ENCODE measurements at places on chromosomes 1 and 21.

DNA sequence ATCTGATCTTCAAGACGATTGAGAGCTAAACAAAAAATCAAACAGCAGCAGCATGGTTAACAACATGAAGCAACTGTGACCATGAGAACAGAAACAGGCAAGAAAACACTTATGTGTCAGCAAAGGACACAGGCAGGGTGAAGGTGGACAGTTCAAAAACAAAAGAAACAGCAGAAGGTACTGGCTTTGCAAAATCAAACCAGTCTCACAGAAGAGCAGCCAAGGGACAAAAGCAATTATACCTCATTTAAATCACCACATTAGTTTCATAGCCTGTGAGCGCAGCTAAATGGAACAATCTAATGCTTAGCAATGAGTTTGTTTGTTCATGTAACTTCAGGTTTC, 59.1 kb downstream of the CAPN2 start:
- no peak for DNase-seq

DNA sequence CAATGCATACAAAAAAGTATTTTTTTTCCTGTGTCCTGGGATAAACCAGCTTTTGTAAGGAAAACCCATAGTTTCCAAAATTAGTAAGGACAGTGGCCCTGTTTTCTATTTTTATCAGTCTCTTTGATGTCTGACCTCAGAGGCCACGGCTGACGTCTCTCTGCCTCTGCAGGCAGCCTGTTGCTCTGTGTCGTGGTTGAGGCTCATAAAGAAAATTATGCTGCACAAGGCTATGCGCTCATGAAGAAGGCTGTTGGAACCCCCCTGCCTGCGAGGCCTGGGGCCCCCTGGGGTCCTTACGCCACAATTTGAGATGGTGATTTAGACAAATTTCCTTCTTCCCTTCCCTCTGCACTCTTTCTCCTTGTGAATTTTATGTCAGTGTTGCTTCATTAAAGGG, 48.9 kb downstream of the AGPAT3 start:
- no peak for DNase-seq

- DNase-seq, result no peak
Measured at GRCh38 chr1:46942086-46942485, 810 bp upstream of the CYP4A11 start.

DNA sequence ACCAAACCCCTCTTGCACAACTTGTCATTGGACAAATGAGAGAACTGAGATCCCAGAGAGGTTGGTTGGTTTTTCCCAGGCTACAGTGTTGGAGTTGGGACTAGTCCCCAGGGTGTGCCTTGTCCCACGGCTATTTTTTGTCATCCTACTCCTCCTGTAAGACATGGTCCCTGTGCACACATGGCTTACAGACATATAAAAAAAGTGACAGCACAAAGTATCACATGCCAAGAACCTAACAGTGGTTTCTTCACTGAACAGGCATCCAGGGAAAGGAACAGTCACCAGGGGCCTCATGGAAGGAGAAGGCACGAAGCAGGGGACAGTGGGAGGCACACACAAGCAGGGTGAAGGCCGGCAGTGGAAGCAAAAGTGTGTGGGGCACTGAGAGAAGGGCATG, 36.5 kb downstream of the SERBP1 start:
- DNase-seq, result no peak

DNA sequence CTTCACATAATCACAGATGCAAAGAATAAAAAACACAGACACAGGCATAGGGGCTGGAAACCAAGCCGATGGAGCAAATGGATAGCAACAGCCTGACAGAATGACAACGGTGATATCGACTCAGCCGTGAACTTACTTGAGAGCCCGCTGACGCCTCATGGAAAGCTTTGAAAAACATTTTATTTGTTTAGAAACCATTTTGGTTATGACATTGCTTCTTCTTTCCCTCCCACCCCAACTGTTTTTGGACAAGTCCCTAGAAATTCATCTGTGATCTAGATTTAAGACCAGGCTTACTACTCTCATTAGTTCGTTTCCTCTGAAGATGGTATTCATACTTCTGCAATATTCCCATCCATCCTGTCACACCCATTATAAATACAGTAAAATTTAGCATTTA, 44.9 kb downstream of the PCSK9 start:
- no peak for DNase-seq

- DNase-seq, result no peak
Measured at GRCh38 chr1:240295811-240296210, 204.1 kb downstream of the FMN2 start.

DNA sequence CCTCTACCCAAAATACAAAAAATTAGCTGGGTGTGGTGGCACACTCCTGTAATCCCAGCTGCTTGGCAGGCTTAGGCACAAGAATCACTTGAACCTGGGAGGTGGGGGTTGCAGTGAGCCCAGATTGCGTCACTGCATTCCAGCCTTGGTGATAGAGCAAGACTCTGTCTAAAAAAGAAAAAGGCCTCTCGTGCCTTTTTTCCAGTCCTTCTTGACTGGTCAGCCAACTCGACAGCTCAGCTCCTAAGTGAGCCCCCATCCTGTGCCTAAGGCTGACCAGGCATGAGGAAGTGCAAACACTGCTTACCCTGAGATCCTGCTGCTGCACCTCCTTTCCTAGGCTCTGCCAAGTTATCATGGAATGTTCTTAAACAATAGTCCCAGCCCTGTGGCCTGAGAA, 10.1 kb upstream of the PROK1 start:
- no peak for DNase-seq

DNA sequence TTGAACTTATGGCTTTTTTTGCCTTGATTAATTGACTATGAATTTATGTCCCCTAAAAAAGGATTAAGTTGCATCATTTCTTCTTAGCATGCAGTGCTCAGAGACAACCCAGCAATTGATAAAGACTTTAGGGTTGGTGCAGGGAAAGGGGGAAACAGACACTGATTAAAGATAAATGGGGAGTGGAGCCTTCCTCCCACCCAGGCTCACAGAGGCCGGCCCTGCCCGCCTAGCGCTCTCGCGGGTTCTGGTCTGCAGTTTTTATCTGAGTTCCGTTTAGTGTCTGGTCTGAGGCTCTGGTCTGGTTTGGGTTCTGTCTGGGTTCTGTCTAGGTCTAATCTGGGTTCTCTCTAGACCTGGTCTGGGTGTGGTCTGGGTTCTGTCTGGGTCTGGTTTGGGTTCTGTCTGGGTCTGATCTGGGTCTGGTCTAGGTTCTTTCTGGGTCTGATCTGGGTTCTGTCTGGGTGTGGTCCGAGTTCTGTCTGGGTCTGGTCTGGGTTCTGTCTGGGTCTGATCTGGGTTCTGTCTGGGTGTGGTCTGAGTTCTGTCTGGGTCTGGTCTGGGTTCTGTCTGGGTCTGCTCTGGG, 48.1 kb downstream of the ABCG1 start:
- DNase-seq, result no peak

GRCh38 chr1:117534995-117535467, 70.8 kb upstream of the TENT5C start:
- no peak for DNase-seq

DNA sequence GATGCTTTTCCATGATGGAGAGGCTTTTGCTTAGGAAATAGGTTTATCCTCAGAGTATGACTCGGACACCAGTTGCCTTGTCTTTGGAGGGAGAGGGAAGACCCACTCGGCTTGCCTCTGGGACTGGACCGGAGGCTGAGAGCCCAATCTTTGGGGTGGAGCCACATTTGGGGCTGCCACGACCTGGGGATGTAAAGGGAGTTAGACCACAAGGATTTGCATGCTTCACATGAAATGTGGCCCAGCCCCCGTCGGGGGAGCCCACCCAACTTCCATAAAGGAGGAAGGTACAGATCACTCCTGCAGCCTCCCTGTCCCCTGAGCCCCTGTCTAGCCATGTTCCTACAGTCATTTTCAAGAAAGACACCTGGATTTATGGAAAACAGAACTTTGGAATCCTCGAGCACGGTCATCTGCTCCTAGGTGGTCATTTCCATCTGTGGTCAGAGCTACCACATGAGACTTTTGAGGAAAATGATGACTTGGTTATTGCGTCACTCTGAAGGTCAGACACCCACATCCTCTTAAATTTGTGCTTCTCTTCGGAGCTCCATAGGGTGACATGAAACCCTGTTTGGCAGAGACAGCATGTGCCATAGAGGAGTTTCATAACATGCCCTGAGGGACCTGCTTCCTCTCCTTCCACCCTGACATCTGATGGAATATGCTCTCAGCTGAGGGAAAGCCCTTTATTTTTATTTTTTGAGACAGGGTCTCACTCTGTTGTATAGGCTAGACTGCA, 99.4 kb upstream of the SLC45A1 start:
- DNase-seq, result no peak

DNA sequence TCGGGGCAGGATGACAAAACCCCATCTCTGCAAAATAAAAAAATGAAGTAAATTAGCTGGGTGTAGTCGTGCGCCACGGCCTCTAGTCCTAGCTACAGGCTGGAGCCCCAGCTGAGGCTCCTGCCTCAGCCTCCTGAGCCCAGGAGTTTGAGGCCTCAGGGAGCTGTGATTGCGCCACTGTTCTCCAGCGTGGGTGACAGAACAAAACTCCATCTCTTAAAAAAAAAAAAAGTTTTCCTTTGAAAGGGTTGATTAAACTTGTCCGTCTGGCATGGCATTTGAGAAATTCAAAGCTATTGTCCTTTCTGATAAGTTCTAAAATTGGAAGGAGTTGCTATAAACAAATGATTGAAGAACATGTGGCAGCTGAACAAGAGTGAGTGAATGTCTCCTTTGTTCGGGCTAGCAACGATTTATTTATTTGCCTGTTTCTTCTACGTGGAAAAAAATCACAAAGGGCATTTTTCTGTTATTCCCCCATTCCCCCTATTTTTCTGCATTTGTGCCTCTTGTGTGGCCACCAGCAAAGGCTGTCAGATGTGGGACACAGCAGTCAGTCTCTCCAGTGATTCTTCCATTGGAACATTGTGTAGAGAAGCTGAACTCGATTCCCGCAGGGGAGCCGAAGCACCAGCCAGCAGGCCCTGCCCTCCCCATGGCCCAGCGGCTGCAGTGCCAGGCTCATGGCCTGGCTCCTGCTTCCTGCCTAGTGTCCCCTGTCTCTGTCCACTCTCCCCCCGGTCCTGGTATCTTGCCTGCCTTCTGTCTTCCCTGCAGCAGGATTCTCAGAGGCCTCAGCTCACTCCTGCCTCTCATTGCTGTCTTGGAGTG, 21.5 kb upstream of the PWP2 start:
- DNase-seq, result no peak

DNA sequence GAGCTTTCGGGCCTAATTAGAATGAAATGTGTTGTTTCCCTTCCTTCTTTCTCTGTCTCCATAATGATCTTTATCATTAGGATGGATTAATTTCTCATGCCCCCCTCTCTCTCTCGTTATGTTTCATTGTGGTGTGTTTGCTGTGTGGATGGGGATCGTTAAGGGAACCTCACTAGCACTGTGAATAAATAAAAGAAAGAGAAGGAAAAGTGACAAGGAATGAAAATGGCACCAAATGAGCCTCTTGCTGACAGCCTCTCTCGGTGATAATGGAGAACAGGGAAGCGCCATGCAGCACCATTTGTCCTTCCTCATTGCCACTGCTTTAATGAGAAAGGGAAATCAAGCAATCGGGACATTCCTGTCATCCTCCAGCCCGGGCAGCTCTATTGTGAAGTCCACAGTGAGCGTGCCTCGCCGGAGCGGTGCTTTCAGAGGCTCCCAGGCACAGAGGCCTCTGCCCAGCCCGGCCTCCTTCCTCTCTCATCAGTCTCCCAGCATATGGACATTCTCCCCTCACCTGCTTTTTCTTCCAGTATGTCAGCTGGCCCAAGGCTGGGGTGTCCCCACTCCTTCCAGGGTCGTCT, 265.7 kb upstream of the TMEM51 start:
- DNase-seq, result no peak

DNA sequence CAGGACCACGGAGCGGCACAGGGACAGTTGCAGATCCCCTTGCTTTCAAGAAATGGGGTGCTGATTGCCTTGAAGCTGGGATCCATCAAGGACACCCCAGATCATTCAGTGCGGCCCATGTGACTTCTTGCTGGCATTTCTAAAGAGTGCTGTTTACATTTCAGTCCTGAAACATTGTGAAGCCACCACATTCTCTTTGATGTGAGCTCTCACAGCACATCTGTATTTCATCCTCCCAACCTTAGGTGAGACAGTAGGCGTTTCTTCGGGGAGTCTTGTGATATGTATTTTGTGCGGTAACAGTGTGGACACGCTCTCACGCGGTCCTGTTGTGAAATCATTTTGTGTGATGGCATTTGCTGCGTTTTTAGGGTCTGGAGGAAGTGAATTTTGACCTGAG, 57.2 kb downstream of the CACHD1 start:
- no peak for DNase-seq

- no peak for DNase-seq
Measured at GRCh38 chr1:11229203-11229602, 33.1 kb downstream of the MTOR start.

DNA sequence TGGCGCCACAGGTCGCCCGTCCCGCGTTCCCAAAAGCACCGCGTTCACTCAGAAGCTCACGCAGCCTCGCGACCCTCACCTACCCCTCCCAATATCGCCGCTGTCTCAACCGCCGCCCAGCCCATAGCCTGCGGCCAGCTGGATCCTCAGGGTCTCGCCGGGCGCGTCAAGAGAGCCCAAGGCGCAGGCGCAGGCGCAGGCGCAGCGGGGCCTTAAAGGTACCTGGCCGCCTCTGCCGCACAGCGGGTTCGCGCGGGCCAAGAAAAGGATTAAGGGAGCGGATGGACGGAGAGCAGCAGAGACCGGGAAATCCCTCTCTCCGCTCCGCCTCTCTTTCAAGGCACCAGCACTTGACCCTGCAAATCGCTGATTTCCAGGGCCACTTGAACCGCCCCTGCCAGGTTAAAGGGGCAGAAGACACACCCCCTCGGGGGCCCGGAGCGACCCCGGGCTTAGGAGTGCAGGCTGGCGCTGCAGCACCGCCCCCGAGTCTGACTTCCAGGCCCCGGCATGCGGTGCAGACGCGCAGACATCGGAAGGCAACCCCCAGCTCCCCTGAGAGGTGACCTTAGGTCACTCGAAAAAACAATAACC, at the start of gene NBPF20:
Gene NBPF20, minus strand, starts transcription at position 168 of the 594 bp plus-strand sequence. CDS start 20,331 bp downstream, outside the sequence.
- DNase-seq, result peak; percentile 5

- DNase-seq, result no peak
Measured at GRCh38 chr1:147591261-147591891, 50.1 kb downstream of the BCL9 start.

GRCh38 chr1:2861988-2862813, 60.7 kb upstream of the TTC34 start:
- no peak for DNase-seq

GRCh38 chr1:24149866-24150233, 6.9 kb upstream of the IL22RA1 start:
- no peak for DNase-seq

DNA sequence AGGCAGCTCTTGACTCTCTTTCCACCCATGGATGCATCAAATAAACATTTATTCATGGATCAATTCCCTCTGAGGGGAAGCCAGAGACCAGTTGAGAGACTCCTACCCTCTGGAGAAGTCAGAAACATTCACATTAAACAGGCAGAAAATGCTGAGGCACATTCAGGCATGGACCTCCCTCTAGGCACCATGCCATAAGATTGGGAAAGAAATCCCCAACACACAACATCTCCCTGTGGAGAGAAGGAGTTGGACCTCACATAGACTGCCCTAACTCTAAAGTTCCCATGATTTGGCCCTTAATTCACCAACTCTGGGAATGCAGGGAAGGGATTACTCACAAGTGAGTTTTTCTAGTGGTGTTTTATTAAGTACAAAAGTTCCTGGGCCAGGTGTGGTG, 415.3 kb upstream of the C1orf87 start:
- DNase-seq, result no peak

GRCh38 chr1:12113433-12114339, 50.6 kb downstream of the TNFRSF8 start:
- no peak for DNase-seq
